ENCODE measurements at places on chromosomes 11 and 22.
A peak's percentile ranks its signal among the peaks of the same experiment; 100 is the strongest.

- DNase-seq: no peak
These were observed 48.5 kb upstream of the A4GALT start for GRCh38 chr22:42769238-42769573.

GRCh38 chr22:30277547-30278344 is 11.1 kb upstream of the OSM start:
- peak; percentile 50 for DNase-seq

GRCh38 chr11:128201009-128201408 is 386.3 kb downstream of the ETS1 start:
- no peak for DNase-seq

DNA sequence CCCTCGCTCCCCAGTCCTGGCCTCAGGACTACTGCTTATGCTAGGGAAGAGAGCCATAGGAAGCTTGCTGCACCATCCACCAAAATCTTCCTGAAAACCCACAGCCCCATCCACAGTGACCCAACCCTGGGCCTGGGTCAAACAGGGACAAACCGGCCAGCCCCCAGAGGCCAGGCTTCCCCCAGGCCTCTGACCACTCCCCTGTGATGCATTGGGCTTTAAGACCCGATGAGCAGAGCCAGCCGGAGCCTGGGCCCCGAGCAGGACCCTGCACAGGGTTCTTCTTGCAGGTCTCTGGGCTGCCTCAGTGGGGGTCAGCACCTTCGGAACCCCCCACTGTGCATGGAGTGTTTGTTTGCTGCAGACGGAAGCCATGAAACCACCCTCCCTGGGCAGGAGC is 583.7 kb downstream of the BRD1 start:
- no peak for DNase-seq

DNA sequence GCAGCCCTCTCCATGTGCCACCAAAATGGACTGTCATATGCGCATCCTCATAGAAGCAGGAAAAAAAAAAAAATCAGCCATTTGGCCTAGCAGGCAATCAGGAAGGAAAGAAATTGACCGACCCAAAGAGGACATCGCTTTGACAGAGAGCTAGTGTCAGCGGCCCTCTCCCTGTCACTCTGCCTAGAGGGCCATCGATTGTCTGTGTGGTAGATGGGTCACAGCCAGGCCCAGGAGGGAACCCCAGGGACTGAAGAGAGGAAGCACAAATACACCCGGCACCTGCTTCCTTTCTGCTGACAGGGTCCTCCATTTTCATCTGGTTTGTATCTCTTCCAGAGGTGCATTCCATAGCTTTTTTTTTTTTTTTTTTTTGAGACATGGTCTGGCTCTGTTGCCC is 21.8 kb downstream of the VPS37C start:
- DNase-seq: no peak

GRCh38 chr22:38304526-38304925 is 12.7 kb downstream of the CSNK1E start:
- no peak for DNase-seq

DNA sequence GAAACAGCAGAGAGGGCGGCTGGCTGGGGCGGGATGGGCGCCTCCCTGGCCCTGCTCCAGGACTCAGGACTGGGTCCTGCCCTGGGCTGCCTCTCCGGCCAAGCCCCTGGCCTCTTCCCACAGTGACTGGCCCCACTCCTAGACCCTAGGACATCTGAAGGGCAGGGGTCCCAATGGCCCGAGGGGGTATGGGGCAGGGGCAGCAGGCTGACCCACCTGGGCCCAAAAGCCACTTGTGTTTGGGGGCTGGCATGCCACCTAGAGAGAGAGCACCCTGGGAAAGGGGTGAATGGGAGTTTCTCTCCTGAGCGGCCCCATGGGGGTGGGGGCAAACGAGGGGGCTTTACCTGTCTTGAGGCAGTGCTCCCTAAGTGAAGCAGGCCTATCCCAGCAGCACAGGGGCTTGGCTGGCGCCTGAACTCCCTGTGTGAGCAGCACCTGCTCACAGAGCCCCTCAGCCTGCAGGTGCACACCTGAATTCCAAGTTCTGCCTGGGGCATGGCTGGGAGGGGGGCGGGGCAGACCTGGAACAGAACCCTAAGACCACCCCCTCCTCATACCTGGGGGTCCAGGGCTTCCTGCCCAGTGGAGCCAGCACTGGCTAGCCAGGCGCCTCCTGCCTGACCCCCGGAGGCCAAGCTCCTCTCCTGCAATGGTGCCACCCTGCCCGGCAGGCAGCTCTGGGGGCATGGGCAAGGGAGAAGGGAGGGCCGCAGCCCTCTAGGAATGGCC is 16.9 kb downstream of the DUSP8 start:
- DNase-seq: no peak

All from GM04504 (cell line).